Hypothalamus (tissue), 51 donors: ENCODE measurements at places on chromosomes 12 and 14.

- DNase-seq, result no peak
Observed at GRCh38 chr12:31021809-31022494, 51.7 kb upstream of the DDX11 start.

- DNase-seq, result no peak
Observed at GRCh38 chr14:106551265-106551664, 1024.9 kb downstream of the TMEM121 start.

GRCh38 chr14:24965934-24966578, 83.9 kb downstream of the STXBP6 start:
- no peak for DNase-seq

DNA sequence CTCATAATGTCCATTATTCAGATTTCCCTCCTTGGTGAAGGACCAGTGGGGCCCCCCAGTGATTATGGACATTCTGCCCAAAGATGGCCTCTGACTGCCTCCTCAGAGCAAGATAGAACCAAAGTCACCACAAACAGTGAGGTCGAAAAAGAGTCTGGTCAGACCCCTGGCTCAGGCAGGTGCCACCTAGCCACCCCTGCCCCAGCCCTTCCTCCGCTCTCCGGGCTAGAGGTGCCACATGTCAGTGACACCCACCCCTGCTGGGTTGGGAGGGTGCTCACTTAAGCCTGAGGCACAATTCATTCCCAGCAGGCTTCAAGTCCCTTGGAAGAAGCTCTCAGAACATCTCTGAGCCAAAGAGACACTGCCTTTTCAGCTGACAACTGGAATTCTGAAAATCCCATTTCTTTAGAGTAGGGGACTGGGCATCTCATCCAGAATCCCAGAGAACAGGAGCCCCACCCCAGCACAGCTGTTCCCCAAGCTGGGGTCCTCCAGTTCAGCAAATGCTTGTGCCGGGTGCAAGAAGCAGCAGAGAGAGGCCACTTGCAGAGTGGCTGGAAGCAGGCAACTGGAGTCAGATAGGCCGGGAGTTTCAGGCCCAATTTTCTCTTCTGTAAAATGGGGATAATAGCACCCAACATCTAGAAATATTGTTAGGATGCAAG, 50.3 kb downstream of the ISCA2 start:
- no peak for DNase-seq

DNA sequence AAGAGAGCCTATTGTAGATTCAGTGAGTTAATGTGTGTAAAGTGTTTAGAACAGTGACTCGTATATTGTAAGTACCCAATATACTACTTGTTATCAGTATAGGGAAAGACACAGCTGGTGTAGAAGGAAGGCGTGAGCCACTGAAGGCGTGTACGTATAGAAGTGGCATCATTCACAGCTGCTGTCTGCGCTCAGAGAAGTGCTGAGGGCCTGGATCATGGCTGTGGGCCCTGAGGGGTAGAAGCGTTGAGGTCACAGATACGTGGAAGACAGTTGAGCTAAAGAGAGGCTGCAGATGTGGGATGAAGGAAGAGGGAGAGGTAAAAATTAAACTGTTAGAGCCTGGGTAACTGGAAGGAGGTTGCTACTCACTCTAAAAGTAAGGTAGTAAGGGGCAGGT, 5.9 kb downstream of the C12orf75 start:
- DNase-seq, result no peak

DNA sequence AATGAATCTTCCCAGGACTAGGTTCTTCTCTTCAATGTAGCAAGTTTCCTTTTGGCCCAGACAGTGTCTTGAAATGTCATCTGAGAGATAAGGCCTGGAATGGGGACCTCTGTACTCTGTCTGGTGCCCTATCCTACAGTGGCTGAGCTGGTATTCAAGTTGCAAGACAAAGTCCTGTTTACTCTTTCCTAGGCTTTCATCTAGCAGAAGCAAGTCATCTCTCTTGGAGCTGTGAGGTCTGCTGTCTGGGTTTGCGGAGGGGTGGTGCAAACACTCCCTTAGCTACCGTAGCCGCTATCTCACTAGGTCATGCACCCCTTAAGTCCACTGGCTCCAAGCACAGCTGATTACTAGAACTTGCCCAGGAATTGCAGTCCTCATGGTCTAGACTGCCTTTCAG, 149.7 kb upstream of the SLC16A7 start:
- no peak for DNase-seq

- no peak for DNase-seq
Observed at GRCh38 chr12:4107436-4107878, 166.1 kb upstream of the CCND2 start.

DNA sequence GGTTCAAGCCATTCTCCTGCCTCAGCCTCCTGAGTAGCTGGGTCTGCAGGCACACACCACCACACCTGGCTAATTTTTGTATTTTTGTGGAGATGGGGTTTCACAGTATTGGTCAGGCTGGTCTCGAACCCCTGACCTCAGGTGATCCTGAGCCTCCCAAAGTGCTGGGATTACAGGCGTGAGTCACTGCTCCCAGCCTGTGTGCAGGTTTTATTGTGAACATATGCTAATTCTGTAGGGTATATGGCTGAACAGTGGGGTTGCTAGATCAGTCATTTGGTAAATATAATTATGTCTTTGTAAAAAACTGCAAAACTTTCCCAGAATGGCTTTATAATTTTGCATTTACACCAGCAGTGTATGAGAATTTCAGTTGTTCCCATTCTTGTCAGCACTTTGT, 85.9 kb downstream of the RCOR1 start:
- DNase-seq, result no peak

- no peak for DNase-seq
Observed at GRCh38 chr12:128290938-128291337, 24.0 kb downstream of the TMEM132C start.

DNA sequence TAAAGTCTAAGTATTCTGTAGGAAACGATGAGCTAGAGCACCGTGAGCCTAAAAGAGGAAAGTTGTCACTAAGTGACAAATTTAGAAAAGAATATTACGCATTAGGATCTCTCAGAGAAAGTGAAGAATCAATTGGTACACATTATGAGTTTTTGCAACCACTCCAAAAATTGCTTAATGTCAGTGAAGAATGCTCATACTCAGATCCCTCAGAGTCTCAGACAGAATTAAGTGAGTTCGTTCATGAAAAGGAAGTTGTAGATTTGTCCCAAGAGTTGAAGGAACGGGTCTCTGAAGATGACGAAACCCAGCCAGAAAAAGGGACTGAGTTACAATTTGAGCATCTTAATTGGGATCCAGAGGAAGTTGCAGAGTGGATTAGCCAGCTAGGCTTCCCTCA, 1.5 kb downstream of the SAMD15 start:
- no peak for DNase-seq

- no peak for DNase-seq
Observed at GRCh38 chr14:92832137-92832700, 38.1 kb downstream of the GOLGA5 start.

- no peak for DNase-seq
Observed at GRCh38 chr14:41378526-41378925, 228.2 kb upstream of the LRFN5 start.

DNA sequence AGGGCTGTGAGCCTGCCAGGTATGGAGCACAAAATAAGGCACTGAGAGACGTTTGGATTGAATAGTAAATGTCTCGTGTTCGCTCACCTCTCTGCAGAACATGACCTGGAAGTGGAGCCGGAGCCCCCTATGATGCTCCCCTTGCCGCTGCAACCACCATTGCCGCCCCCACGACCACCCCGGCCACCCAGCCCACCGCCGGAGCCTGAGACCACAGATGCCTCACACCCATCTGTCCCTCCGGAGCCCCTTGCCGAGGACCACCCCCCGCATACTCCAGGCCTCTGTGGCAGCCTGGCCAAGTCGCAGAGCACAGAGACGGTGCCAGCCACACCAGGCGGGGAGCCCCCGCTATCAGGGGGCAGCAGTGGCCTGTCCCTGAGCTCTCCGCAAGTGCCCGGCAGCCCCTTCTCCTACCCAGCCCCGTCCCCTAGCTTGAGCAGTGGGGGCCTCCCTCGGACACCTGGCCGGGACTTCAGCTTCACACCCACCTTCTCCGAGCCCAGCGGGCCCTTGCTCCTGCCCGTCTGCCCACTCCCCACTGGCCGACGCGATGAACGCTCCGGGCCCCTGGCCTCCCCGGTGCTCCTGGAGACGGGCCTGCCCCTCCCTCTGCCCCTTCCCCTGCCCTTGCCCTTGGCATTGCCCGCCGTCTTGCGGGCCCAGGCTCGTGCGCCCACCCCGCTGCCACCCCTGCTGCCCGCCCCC, 18.7 kb downstream of the SETD1B start:
- DNase-seq, result no peak

- DNase-seq, result no peak
Observed at GRCh38 chr14:101731187-101732080, 30.1 kb upstream of the PPP2R5C start.

DNA sequence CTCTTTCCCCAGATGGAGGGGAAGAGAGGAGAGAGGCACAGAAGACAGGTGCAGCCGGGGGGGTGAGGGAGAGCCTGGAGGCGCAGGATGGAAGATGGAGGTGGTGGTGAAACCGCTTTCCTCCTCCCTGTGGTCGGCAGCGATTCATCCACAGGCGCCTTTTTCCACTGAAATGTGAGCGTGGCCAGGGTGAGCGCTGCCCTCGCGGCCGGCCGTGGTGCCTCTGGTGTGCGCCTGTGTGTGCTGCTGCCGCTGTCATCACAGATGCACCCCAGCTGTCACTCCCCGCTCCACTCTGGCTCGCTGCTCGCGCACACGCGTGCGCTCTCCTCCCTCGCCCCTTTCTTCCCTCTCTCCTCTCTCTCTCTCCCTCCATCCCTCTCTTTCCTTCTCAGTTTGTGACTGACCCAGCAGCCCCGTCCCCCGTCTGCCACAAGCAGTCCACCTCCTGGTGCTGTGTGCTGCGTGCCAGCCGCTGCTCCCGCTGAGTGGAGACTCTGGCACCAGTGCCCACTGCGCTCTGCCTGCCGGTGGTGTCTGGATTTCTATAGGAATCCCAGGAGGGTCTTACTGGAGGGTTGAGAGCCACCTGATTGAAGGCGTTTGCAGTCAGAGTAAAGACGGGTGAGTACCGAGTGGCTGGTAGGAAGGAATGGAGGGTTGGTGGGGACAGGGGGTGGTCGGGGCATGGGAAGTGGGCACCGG, at the start of gene LRTM2:
Gene LRTM2, plus strand, starts transcription at position 375 of the 705 bp plus-strand sequence. CDS start 7,584 bp downstream, outside the sequence.
- no peak for DNase-seq
